T-helper 9 cell (primary cell): ENCODE measurements at places on chromosomes 4 and X.

GRCh38 chr4:15233626-15234025, 194.2 kb upstream of the C1QTNF7 start:
- DNase-seq: no peak

DNA sequence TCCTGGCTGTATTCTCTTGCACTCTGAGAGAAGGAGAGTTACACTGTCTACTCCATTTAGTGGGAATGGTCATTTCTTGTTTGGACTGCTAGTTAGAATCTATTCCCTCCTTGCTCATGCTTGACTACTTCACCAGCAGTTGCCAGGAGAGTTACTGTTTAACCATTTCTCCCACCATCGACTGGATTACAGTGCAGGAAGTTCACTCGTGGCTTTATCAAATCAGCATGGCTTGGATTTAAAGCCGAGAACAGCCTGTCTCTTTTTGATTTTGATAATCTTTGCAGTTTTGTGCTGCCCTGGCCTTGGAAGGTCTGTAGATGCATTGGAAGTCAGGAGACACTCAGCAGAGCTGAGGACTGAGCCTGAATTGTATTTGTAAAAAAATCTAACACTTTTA, 3.2 kb downstream of the GBA3 start:
- DNase-seq: no peak

- no peak for DNase-seq
Measured at GRCh38 chr4:147371661-147372060, 109.2 kb upstream of the EDNRA start.

DNA sequence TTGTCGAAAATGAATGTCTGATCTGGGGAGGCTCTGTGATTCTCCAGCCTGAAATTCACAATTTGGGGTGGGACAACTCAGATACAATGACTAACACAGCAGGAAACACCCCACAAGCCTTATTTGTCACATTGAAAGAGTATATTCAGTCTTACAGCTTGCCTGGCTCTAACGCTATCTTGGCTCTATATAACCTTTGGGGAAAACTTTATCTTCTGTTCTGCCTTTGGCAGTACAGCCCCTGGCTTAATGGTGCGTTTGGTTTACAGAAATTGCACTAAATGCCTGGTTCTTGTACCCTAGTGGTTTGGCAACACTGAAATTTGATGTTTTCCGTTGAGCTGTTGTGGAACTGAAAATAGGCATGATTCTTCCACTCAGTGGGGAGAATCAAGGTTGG, 178.1 kb upstream of the VEGFC start:
- DNase-seq: no peak

GRCh38 chr4:111773858-111774257, 371.4 kb upstream of the FAM241A start:
- DNase-seq: no peak

- no peak for DNase-seq
Measured at GRCh38 chrX:45554736-45555135, 354.1 kb upstream of the DIPK2B start.

GRCh38 chrX:113986427-113986826, 597.5 kb upstream of the HTR2C start:
- DNase-seq: no peak

DNA sequence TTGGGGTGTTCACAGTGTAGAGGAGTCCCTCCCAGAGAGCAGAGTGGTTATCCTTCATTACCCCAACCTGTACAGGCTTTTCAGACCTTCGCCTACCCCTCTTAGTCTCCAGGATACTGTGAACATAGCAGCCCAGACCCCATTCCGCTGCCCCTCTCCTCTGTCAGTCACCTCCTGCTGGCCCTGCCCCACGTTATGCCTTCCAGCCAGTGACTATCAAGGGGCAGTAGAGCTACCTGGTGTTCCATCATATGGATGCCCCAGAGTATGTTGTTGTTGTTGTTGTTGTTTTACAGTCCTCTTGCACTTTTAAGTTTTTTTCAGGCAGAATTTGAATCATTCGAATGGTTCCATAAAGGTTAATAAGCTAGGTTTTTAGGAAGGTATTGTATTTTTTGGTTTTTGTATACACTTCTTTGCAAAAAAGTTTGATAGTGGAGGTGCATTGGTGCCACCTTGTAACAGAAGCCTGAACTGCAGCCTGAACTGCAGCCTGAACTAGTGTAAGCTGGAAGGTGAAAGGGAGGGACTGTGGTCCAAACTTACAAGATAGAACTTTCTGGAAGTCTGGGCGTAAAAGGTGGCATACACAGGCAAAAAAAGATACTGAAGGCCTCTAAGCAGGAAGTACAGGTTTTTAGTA, 101.4 kb upstream of the RAB40AL start:
- DNase-seq: no peak

GRCh38 chr4:82071951-82072350, 301.8 kb downstream of the HNRNPD start:
- DNase-seq: no peak

DNA sequence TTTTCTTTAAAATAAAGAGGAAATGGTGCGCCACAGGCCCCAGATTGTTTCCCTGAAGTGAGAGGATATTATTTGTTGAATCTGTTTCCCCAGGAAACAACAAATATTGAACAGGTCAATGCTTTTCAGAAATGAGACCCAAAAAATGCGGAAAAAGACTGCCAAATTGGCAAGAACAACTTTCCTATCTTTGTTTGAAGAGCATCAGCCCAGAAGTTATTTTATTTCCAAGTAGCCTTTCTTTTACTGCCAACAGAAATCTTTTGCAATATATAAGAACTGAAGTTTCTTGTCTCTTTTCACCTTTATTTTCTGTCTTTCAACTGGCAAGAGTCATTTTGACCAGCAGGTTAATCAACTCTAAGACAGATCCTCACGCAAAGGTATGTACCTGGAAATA, at the start of gene SMR3A:
Gene SMR3A, plus strand, starts transcription at position 301 of the 400 bp plus-strand sequence. CDS start 1,356 bp downstream, outside the sequence.
- DNase-seq: no peak

- DNase-seq: no peak
Measured at GRCh38 chrX:8688776-8689175, 43.2 kb downstream of the ANOS1 start.

DNA sequence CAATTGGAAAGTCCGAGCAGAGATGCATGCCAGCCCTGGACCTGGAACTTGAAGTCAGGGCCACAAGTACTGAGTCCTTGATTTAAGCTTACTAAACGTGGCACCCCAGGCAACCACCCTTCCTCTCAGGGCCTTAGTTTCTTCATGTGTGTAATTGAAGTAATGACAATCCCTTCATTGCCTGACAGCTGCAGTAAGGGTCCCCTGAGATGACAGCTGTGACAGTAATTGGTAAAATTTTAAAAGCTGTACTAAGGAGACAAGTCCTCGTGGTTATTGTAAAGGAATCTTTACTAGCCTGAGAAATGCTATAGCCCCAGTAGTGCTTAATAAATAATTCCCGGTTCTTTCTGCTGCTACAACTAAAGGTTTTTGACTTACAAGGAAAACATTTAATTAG, 175.1 kb upstream of the RADX start:
- DNase-seq: no peak

GRCh38 chr4:76386566-76387305, 34.2 kb downstream of the CCDC158 start:
- DNase-seq: no peak

- no peak for DNase-seq
Measured at GRCh38 chr4:159160242-159160641, 57.4 kb downstream of the RAPGEF2 start.

DNA sequence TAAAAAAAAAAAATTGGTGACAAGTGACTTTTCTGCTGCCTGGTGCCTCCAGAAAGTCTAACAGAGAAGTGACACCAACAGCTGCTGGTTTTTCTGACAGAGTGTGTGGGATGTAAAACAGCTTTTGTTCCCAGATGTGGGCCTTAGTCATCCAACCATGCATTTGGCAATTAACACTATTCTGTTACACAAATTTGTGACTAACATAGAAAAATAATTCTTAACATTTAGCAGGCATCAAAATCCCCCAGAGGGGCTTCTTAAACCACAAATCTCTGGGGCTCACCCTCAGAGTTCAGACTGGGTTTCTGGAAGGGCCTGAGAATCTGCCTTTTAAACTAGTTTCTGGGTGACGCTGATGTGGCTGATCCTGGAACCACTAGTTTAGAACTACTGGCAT, 100.5 kb upstream of the PCDH7 start:
- DNase-seq: no peak

DNA sequence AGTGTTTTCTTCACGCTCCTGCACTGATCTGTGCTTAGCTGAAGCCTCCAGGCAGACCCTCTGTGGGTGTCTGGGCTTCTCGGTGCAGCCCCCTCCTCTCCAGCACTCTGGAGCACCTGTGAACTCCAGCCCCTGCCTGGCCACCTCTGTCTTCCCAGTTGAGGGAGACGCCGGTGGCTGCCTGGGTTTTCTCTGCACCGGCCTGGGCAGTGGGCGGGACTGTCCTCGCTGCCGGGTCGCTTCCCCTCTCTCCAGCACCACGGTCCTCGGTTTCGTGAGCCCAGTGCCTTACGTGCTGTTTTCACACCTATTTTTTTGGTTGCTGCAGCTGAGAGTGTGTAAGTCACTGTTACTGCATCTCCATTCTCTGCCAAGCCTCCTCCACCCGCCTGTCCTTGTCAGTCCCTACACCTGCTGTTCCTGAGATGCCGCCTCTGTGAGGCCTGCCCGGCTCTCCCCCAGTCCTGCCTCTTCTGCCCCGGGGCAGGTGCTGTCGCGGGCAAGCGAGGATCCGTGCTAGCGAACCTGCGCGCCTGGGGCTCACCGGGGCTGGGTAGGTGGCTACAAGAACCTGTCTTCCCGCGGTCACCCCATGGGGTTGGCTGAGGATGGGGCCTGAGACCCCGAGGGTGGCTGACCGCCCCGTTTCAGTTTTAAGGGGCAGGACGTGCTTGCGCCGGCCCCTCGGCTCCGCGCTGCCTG, 2.4 kb upstream of the FGFRL1 start:
- no peak for DNase-seq

DNA sequence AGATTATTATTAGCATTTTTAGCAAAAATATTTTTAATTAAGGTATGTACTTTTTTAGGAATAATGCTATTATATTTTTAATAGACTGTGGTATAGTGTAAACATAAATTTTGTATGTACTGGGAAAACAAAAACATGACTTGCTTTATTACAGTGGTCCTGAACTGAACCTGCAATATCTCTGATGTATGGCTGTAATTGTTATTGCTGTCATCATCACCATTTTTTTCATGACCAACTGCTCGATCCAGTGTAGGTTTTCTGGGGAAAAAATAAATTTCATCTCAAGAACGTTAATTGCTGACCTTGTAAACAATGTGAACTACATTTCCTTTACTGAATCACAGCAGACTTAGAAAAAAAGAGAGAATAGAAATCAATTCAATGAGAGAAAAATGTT, 83.6 kb upstream of the ATOH1 start:
- DNase-seq: no peak
